Thoracic aorta (tissue), 2 donors: ENCODE measurements at places on chromosomes 16 and 17. TPM values are rescaled to one million over a fixed set of nuclear protein-coding genes. Genes with fewer than 3 reads are reported as not detected.

DNA sequence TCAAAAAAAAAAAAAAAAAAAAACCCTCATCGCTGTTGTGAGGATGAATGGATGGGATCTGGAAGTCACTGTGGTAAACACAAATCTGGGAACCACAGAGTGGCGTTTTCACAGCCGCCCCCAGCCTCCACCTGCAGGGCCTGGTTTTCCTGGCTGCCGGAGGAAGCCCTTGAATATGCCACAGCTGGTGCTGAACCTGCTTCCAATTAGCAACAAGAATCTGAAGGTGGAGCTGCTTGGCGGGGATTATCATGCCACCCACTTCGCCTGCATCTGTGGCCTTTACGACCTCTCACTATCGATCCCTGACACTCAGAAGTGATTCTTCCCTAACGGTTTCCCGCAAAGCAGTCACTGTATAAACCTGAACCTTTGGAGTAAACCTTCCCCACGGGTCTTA lies 16.1 kb downstream of the MRM3 start:
- no peak for DNase-seq

DNA sequence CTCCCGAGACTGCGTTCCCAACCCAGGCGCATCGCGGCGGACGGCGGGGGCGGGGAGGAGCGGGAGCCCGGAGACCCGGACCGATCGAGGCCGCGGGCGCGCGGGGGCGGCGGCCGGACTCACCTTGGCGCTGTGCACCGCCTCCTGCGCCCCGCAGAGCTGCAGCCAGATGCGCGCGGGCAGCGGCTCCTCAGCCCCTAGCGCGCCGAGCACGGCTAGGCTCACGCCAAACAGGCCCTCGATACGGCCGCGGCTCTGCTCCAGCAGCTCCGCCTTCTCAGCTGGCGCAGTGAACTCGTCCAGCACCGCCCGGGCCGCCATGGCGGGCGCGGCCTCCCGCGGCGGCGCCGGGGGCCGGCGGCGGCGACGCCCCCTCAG lies 339 bp downstream of the N4BP1 start:
- no peak for DNase-seq

DNA sequence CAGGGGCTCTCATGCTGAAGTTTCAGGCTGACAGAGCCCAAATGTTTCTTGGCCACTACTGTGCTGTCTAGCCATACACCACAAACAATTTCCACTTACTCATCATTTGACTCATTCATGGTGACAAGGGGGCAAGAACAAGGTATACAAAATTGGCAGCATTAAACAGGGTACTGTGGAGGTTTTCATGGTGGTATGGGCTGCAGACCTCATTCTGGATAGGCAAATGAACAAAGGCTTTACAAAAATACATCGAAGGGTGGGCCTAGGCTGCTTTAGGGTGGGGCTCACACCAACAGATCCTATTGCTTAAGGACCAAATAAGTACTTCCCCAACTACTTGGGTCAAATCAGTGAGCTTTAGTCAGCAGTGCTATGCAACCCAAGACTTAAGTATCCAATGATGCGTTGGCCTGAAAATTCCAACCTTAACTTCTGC lies 53.0 kb downstream of the N4BP1 start:
- no peak for DNase-seq

DNA sequence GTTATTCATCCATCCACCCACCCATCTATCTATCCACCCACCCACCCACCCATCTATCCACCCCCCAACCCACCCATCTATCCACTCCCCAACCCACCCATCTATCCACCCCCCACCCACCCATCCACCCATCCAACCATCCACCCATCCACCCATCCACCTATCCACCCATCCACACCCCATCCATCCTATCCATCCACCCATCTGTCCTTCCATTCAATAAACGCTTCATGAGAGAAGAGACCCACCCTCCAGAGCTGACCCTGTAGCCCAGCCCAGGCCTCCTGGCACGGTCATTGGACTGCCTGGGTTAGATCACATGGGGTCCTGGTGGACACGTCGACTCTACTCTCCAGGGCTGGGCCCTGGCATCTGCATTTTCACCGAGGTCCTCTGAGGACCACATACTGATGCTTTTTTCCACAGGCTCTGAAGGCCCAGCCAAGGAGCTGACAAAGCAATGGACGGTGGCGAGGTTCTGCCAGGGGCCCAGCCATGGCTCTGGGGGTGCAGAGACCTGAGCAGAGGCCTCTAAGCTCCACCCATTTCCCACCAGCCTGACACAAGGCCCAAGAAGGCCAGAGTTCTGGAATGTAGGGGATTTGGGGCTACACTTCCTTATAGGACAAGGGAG lies 41.3 kb upstream of the SLC38A10 start:
- no peak for DNase-seq

GRCh38 chr16:86772671-86773353 lies 194.5 kb downstream of the FOXL1 start:
- no peak for DNase-seq

- DNase-seq, result no peak
Measured at GRCh38 chr17:38540514-38541045, 65.2 kb downstream of the SRCIN1 start.

PPY gene
- total RNA-seq, result not detected

NUPR1 gene
- total RNA-seq, result 53.5 TPM
